ENCODE measurements at places on chromosomes 12 and 14.
A peak's percentile ranks its signal among the peaks of the same experiment; 100 is the strongest.

DNA sequence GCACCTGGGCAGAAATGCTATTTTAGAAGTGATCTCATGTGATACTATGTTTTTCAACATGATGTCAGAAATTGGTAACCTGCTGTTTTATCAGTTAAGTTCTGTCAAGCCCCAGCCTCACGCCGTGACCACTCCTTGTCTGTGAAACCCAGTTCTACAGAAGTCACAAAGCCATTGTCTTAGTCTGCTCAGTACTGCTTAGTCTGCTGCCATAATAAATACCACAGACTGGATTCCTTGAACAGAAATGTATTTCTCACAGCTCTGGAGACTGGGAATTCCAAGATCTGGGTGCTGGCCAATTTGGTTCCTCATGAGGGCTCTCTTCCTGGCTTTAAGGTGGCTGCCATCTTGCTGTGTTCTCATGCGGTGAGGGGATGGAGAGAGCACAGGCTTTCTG is 176.9 kb downstream of the PRKCH start:
- no peak for DNase-seq

GRCh38 chr12:23566133-23566532 is 383.3 kb downstream of the SOX5 start:
- no peak for DNase-seq

- no peak for DNase-seq
Observed at GRCh38 chr14:43449291-43449690, 1057.8 kb downstream of the FSCB start.

- no peak for DNase-seq
Observed at GRCh38 chr12:41981758-41982157, 162.9 kb downstream of the GXYLT1 start.

- DNase-seq = no peak
Observed at GRCh38 chr12:120051535-120051934, 62.5 kb downstream of the BICDL1 start.

- DNase-seq = peak; percentile 22
Observed at GRCh38 chr12:111775205-111776193, 8.8 kb downstream of the ALDH2 start.

- DNase-seq = no peak
Observed at GRCh38 chr12:116143909-116144308, 133.6 kb downstream of the MED13L start.

DNA sequence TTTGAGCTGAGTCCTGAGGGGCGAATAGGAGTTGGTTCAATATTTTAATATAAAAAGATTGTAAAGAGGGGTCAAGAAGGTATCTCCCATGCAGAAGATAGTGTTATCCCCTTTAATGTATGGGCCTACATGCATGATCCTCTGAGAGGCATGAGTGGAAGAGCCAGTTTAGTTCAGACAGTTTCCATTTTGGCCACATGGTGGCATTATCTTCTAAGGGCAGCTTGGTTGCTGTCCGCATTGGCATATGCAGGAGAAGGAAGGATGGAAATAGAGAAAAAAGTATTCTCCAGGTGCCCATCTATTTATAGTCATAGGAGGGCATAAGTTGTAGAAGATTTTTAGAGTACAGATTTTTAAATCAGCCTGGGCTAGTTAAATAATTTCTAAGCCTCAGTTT is 5.4 kb downstream of the SAMD4A start:
- peak; percentile 29 for DNase-seq

GRCh38 chr14:29462772-29463171 is 464.9 kb downstream of the PRKD1 start:
- no peak for DNase-seq

DNA sequence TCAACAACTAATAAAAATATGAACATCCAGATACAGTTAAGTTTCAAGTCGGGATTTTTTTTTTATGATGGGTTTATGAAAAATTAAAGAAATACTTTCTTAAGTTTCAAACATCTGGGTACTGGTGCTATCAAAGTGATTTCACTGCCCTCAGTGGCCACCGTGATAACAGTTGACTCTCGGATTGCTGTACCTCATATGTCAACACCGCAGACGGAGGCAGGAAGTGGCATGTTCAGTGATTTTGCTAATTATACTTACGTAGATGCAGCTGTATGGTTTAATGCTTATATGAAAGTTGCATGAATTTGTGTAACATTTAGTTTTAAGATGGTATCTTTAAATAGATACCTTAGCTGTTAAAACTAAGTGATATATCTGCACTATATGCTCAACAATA is 20.8 kb upstream of the FBLN5 start:
- peak; percentile 35 for DNase-seq

DNA sequence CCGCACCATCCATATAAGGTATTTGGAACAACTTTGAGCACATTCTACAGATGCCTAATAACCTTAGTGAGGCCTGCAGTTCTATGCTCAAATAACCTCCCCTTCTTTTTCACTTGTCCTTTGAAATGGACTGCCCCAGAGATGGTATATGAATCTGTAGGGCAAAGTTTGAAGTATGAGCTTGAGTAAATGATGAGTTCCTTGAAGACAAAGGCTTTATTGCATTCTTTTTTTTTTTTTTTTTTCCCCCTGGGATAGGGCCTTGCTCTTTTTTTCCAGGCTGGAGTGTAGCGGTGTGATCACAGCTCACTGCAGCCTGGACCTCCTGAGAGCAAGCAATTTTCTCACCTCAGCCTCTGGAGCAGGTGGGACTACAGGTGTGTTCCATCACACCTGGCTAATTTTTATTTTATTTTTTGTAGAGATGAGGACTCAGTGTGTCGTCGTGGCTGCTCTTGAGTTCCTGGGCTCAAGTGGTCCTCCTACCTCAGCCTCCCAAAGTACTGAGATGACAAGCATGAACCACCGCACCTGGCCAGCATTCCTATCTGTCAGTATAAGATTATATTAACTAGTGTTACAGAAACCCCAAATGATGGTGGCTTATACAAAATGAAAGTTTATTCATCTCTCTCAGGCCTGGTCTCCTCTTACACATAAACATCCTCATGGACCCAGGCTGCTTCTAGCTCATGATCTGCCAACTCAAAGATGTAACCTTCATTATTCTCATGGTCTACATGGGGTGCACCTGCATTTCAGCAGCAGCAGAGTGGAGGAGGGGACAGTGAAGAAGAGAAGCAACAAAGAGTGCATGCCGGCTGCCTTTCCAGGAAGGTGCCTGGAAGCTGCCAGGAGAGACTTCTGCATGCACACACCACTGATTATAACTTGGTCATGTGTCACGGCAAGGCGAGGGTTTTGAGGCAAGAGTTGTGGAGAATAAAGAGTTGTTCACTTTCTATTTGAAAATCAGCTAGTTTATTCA is 101.4 kb downstream of the DUSP16 start:
- no peak for DNase-seq

GRCh38 chr12:53825246-53826081 is 73.7 kb upstream of the CISTR start:
- DNase-seq = no peak

DNA sequence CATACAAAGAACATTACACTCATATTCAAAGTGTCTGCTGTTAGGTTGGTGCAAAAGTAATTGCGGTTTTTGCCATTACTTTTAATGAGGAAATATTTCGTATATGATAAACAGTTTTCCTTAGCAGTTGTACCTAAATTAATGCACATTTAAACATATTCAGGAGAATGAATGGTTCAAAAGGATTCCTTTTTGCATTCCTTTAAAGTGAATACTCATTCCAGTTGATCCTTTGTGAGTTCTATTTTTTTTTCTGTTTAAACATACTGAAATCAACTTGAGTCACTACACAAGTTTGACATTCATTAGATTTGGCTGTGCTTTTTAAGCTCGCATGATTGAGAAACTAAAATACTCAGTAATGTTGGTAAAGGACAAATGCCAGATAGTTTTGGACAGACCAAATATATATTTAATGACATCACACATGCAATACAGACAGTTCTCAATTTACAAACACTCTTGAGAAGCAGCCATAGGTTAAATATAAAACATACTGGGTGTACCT is 13.8 kb upstream of the SLC38A2 start:
- no peak for DNase-seq

- no peak for DNase-seq
Observed at GRCh38 chr14:50961605-50962221, 17.4 kb upstream of the PYGL start.

DNA sequence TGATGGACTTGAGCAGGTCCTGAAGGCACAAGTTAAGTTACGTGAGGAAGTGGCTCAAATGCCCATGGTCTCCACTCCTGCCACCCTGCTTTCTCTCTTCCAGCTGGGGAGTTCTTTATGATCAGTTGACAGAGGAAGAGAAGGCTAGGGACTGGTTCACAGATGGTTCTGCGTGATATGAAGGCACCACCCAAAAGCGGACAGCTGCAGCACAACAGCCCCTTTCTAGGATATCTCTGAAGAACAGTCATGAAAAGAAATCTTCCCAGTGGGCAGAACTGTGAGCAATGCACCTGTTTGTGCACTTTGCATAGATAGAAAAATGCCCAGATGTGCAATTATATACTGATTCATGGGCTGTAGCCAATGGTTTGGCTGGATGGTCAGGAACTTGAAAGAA is 162.4 kb upstream of the FSCB start:
- DNase-seq = no peak

DNA sequence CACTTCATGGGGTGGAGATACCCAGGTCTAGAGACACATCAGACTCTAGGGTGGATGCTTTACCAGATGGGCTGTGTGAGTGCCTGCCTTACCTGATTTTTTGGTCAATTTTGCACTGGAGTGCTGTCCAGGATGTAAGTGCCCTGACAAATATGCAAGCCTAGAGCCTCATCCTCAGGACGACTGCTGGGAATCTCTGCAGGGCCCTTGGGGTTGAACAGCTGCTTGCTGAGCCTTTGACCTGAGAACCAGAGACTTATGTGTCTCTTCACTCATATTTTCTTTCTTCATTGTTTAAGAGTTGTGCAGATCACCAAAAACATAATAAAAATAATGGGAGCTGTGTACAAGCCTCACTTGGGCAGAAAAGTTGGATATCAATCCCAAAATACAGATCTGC is 551.5 kb upstream of the ATP2B1 start:
- no peak for DNase-seq

DNA sequence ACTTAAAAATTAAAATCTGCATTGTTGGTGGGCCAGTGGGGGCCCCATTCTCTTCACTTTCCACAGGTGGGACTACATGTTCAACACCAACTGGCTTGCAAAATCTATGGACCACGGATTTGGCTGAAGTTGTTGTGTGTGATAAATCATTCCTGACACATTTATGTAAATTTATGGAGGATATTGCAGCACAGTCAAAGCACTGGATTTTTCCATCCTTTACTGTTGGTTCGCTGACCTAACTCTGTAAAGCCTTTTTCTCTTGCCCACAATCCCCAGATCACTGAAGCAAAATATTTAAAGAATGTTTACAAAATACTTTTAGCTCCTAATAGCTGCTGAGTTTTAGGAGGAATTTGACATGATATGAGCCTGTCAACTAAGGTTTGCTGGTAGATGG is 219.7 kb upstream of the PRICKLE1 start:
- DNase-seq = no peak

GRCh38 chr12:103793512-103794045 is 47.5 kb downstream of the NT5DC3 start:
- DNase-seq = no peak

DNA sequence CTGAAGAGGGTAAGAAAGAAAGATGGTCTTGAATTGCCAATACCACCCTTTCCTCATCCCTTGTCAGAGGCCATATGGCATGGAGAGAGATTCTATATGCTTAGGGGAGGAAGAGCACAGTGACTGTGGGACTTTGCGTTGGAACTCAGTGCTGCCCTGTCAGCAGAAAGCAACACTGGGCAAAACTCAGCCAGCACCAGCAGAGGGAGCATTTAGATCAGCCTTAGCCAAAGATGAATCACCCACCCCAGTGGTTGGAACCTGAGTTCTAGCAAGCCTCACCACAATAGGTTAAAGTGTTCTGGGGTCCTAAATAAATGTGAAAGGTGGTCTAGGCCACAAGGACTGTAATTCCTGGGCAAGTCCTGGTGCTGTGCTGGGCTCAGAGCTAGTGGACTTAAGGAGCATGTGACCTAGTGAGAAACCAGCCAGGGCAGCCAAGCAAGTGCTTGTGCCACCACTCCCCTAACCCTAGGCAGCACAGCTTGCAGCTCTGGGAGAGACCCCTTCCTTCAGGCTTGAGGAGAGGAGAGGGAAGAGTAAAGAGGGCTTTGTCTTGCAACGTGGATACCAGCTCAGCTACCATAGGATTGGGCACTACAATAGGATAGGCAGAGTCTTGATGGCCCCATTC is 11.4 kb upstream of the BCAT1 start:
- peak; percentile 63 for DNase-seq

DNA sequence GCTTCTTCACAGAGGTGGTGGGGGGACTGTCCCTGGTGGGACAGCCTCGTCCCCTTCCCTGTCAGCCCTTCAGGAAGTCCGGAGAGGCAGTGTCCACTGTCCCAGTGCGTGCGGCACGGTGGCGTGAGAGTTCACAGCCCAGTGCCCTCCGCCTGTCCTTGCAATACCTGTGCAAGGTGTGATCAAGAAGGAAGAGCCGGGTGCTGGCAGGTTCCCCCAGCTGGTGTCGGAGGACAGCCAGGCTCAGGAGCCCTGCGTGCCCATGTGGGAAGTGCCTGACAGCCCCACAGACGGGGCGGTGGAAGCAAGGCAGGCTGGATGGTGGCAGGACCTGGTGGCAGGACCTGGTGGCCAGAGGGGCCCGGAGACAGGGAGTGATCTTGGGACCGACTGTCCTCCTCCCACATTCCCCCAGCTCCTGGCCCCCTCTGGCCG is 16.4 kb downstream of the NOC4L start:
- DNase-seq = no peak

DNA sequence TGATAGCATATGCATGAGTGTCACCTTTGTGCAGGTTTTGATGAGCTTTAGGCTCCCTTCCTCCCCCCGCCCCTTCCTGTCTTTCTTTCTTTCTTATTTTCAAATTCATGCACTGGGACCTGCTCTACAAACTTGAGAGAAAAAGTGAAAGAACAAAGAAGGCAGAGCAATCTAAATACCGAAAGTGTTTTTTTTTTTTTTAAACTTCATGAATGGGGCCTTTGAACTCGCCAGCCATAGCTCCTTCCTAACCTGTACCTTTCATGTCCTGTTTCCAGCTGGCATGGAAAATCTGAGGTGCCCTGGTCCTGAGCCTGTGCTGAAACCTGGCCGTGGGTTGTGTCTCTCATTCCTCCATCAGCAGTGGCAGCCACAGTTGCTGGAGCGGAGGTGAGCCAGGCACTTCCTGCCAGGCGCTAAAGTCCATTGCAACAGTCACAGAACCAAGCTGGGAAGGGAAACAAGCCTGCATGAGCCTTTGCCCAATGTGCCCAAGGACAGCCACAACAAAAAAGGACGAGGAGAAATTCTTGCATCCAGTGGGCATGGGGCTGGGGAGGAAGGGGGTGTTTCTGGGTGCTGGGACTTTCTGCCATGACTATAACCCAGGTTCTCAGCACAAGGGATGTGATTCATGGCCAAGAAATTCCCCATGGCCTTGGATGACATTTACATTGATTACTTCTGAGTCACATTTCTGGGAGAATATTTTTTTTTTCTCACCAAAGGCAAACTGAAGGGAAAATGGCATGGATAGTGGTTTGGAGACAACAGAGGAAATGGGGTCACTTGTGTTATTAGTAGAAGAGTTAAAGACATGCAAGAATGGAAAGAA is 102.7 kb downstream of the TMEM30B start:
- DNase-seq = peak; percentile 54

Measured in stimulated activated naive CD8-positive, alpha-beta T cell treated with anti-CD3 and anti-CD28 coated beads, Interleukin-15, Interleukin-2, amounts not matched to agents 100 U/mL and 50 U/mL, for 24 hours (primary cell).